RWPE1 (cell line): ENCODE measurements at places on chromosomes 2 and 18.
A peak's percentile ranks its signal among the peaks of the same experiment; 100 is the strongest.

DNA sequence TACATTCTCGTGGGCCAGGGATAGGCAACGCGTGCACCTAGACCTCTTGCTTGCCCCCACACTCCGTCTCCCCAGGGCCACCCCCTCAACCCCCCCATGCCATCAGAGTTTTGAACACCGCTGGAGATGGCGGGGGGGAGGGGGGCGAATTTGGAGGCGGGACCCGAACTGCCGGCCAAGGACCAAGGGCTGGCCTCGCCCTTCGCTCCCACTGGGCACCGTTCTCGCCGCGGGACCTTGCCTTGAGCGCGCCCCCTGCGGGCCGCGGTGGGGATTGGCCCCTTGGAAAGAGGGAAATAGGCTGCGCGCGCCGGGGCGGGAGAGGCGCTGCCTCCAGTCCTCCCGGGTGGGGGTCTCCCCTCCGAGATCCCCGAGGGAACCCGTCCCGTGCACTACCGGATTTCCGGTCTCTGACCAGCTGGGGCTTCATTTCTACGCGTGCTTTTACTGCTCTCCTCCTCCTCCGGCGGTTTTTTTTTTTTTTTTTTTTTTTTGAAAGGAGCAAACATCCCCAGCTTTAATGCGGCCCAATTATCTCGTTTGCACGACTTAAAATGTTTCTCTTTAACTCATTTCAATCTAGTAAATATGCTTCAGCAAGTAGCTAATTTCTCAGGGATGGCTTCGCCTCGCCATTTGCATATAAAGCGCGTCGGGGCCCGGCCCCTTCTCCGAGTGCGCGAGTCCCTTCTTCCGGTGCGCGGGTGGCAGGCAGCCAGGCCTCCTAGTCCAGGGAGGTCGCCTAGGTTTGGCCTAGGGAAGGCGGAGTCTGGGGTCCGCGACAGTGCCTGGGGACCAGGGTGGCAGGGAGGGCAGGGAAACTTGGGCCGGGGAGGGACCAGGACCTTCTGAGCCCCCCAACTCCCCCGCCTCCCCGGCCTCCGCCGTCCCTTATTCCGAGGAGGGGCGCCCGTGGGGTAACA is 10.0 kb upstream of the GBX2 start:
- DNase-seq = peak; percentile 66

- DNase-seq = no peak
Measured at GRCh38 chr18:62988471-62988870, 273.1 kb downstream of the PHLPP1 start.

DNA sequence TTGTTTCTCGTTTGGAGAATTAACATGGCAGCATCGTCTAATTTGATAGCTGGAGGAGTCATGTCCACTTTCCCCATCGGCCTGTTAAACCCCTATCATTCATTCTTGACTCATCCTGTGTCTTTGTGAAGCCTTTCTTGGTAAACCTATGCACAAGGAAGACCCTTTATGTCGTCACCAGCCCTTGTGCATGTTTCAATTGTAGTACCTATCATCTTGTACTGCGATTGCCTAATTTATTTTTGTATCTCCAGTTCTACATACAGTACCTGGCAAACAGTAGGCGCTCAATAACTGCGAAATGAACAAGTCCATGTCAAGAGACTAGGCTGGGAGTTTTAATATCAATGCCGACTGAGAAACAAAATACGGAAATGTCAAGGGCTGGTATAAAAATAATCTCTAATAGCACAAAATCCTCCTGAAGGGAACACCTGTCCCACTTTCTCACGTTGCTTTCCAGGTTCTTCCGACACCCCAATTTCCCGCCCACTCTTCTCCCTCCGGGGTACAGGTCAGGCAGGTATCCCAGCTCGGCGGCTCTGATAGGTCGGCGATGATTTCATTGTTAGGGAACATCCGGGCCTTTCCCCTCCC is 1.3 kb upstream of the PPM1B start:
- no peak for DNase-seq

- no peak for DNase-seq
Measured at GRCh38 chr2:8550937-8551621, 130.8 kb upstream of the ID2 start.

DNA sequence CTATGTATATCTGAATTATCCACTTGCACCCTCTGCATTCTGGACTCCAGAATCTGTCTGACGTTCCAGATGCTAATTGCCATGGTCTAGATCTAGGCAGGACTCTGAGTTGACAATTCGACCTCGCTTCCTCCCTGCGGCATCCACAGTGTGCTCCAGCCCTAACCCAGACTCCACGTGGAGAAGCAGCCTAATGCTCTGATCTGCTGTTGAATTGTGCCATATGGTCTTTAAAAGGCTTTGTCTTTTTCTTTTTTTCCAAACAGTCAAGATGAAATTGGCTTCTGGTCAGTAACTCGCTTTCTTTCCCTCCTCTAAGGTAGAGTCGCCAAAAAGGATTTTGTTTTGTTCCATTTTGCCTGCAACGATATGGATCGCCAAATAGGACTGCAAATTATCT is 752.6 kb upstream of the ID2 start:
- DNase-seq = no peak

DNA sequence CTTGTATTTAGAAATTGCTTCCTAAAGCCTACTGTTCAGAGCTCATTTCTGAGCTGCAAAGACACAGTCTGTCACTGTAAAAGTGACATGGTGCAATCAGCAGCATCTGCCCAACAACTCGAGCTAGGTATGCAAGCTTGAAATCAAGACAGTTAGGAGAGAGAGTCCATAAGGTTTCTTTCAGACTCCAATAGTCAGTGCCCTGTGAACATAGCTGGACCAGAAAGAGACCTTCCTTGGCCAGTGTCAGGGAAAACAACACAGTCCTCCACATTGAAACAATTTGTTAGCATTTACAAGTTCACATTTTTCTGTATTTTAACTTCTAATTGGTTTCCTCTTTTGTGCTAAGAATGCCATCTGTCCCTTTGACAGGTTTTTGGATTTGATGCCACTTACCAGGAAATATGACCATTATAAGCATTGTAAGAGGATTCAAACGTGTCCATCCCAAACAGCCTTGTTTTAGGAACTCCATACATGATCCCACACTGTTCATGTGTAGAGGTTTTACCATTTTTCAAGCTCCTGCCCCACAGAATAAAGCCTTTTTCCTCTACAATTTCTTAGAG is 8.9 kb upstream of the MYCN start:
- no peak for DNase-seq

DNA sequence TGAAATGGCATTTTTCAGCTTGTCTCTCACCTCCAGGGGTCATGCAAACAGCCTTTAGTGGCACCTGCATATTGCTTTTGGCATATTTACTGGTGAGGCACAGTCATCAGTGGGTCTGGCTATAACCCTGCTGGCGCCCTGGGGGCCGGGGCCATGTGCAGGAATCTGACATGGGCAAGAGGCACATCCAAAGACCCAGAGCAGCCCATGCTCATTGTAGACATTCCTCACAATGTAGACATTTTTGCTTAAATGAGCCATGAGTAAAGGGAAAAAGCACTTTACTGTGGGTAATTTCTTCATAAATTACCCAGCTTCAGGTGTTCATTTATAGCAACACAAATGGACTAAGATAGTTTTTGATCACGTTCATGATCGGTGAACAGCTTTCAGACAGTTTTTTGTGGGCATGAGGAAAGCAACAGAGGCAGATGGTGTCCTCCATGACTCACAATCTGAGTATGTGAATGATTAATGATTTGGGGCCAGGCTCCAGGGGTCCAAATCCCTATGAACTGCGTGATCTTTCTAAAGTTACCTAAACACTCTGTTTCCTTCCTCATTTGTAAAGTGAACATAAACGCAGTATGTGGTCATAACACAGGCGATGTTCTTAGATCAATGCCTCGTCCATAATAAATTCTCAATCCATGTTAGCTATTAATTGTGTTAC is 85.8 kb downstream of the LIPG start:
- DNase-seq = no peak

DNA sequence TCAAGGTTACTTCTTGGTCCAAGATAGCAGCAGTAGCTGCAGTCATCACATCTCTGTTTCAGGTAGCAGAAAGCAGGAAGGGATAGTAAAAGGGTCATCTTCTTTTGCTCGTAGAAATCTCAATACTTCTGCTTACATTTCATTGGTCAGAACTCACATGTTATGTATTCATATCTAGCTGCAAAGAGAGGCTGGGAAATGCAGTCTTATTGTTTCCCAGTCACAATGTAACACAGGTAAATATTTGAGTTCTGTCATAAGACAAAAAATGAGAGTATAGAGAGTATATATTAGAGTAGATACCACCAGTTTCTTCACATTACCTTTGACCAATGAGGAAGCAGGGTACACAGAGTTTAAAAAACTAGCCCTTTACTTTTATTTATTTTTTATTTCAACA is 132.4 kb upstream of the ITGA6 start:
- no peak for DNase-seq

DNA sequence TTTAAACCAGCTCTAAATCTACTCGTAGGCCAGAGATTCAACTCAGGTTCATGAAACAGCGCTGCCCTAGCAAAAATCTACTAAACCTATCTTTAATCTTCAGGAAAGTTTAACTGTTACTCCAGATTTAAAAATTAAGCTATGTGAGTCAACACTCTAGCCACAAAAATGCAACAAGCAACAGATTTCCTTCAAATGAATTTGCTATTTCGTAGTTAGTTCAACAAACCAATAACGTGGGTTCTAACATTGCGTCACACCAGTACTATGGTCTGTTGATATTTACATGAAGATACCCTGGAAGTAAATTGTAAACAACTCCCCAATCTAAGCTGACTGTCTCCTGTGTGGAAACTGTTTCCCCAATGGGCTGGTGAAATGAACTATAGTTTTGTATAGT is 71.2 kb downstream of the FIGN start:
- DNase-seq = no peak

DNA sequence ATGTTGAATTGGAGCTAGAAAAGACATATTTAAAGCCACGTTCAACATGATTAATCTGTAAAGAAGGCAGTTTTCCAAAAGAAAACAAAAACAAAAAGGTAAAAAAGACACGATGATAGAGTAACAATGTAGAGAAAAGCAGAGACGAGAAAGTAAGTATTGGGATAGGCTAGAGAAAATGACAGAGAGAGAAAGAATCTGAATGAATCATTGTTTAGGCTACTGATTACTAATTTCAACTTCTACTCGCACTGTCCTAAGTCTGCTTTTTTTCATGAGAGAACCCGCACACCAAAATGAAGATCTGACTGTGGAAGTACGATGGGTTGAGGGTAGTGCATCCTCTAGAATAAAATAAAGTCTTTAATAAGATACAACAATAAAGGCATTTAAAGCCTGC is 1599.2 kb upstream of the TMEFF2 start:
- peak; percentile 3 for DNase-seq

- DNase-seq = no peak
Measured at GRCh38 chr18:10518595-10519255, 7.1 kb upstream of the NAPG start.

DNA sequence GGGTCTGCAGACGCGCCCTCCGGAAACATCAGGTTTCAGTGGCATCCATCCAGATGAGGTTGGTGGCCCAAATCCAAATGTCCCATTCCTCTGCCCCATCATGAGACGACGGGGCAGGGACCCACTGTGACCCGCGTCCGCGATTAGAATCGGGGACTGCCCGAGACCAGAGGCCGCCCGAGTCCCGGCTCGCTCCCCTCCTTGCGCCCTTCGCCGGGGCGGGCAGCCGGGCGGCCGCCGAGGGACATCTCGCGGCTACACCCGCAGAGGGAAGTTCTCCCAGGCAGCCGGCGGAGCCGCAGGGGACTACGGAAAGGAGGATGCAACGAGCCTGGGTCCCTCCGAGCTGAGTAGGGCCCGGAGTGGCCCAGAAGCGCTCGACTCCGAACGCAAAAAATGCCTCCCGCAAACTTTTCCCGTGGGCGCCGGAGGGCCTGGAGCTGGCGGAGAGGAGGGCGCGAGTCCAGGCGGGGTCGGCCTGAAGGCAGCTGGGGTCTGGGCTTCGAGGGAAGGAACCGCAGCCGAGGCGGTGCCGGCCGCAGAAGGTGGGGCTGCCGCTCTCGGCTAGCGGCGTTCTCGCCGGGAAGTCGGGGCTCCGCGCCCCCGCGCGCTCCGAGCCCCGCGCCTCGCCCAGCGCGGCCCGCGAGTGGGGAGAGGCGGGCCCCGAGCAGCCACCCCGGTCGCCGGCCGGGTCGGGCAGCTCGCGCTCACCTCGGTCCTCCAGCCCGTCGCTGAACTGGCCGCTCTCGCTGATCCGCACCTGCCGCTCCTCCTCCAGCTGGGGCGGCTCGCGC is 580 bp downstream of the TMEM163 start:
- DNase-seq = no peak

- DNase-seq = no peak
Measured at GRCh38 chr2:64594226-64594989, 59.3 kb downstream of the SERTAD2 start.

- DNase-seq = no peak
Measured at GRCh38 chr2:45712570-45712969, 61.1 kb downstream of the PRKCE start.

DNA sequence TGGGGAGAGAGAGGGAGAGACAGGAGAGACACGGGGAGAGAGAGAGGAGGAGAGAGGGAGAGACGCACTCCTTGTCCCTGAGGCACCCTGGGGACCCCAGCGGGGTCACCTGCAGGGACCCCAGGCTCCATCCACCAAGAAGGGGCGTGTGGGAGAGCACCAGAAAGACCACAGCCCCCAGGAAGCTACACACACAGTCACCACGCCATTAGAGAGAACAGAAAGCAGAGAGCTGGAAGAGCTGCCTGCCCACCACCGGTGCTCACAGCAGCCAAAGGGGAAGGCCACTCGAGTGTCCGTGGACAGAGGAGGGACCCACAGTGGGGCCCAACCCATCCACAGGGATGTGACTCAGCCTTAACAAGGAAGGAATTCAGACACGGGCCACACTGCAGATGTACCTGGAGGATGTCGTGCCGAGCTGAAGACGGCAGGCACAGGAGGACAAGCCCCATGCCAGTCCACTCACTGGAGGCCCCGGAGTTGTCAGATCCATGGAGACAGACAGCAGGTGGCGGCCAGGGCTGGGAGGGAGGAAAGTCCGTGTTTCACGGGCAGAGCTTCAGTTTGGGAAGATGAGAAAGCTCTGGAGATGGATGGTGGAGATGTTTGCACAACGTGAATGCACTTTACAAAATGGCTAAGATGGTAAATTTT is 11.5 kb upstream of the NFATC1 start:
- DNase-seq = no peak

- no peak for DNase-seq
Measured at GRCh38 chr2:12131975-12132374, 385.5 kb downstream of the LPIN1 start.

GRCh38 chr18:75216911-75217689 is 6.5 kb downstream of the TSHZ1 start:
- no peak for DNase-seq

- no peak for DNase-seq
Measured at GRCh38 chr18:33115917-33116316, 324.6 kb downstream of the CCDC178 start.
